GOT3 (cell line): ENCODE measurements at places on chromosomes 16 and 17.

GRCh38 chr16:27414788-27415431, 12.9 kb downstream of the IL21R start:
- DNase-seq: no peak

DNA sequence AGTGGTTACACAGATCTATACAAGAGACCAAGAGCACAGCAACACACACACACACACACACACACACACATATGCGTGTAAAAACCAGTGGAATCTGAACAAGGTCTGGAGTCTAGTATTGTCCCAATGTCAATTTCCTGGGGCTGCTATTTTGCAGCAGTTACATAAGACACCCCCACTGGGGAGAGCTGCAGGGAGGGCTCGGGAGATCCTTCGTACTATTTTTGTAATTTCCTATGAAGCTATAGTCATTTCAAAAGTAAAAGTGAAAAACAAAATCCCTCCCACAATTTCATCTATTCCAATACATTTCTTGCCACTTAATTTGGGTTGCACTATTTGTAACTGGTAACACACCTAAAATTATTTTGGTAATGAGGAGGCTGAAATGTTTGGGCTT, 68.5 kb downstream of the C16orf95 start:
- no peak for DNase-seq

DNA sequence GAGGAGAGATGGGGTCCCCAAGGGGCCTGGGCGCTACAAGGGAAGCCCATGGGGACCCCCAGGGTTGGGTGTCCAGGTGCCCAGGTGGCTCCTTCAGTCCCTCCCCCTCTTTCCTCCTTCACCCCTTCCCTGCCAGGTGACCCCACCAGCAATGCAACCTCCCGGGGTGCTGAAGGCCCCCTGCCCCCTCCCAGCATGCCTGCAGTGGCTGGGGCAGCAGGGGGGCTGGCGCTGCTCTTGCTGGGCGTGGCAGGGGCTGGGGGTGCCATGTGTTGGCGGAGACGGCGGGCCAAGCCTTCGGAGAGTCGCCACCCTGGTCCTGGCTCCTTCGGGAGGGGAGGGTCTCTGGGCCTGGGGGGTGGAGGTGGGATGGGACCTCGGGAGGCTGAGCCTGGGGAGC, 4.0 kb downstream of the EFNB3 start:
- DNase-seq: no peak

DNA sequence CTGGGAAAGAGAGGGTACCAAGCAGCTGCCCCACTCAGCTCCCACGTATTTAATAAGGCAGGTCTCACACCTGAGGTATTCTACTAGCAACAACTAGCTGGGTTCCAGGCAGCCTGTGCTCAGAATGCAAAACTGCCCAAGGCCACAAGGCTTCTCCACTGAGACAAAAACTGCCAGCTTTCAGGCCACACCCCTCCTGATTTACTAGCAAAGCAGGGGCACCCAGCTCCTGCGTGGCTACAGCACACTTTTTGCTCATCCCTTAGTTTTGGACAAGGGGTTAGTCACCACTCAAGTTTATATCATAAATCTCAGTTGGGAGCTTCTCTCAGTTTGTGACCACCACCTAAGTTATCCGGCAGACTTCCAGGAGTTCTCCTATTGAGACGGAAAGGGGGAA, 494.6 kb downstream of the CDH11 start:
- no peak for DNase-seq

DNA sequence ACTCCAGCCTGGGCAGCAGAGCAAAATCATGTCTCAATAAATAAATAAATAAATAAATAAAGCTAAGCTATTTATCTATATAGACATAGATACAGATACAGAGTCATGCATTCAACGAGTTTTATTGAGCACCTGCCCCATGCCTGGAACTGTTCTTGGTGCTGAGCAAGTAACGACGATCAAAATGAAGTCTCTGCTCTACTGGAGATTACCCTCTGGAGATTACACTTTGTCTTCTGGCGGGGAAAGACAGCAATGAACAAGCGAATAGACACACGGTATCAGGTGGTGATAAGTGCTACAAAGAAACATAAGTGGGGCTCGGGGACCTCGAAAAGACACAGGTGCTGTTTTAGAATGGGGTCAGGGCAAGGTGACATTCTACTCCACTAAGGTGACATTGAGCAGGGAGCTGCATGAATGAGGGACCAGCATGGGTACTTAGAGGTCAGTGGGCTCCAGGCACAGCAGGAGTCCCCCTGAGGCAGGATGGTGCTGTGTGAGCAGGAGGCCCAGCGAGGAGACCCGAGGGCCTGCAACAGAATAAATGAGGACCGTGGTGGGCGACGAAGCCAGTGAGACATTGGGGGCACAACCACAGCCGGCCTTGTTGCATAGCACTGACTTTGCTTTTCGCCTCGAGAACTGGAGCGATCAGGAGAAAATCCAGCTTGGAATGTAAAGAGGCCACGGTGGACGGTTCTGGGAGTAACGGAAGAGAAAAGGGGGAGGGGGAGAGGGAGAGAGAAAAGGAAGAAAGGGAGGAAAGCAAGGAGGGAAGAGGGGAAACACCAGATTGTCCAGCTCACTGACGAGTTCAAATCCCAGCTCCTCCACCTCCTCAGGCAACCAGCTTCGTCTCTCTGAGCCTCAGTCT, 42.4 kb upstream of the MEAK7 start:
- no peak for DNase-seq

- DNase-seq: no peak
Observed at GRCh38 chr16:69618721-69619120, 53.0 kb downstream of the NFAT5 start.

DNA sequence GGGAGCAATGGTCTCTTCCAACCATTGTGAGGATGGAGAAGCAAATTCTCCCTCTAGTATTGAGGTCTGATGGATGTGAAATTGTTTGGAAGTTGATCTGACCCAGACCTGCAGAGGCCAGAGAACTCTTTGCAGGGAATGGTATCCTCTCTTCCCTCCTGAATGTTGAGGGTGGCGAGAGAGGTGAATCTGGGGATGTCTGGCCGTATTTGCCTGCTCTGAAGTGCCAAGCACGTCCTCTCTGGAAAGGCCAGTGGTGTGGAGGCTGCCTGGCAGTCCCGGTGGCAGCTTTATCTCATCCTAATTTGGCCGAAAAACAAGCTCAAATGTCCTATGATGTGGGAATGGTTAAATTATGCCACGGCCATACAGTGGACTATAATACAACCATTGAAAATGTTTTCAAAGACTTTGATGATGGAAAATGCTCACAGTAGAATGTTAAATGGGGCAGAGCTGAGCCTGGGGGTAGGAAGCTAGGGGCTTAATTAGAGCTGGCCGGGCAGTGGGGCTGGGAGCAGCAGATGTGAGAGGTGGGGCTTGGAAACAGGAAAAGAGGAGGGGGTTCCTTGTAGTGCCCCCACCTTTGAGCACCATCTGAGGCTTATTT, 30.8 kb downstream of the WSCD1 start:
- no peak for DNase-seq

DNA sequence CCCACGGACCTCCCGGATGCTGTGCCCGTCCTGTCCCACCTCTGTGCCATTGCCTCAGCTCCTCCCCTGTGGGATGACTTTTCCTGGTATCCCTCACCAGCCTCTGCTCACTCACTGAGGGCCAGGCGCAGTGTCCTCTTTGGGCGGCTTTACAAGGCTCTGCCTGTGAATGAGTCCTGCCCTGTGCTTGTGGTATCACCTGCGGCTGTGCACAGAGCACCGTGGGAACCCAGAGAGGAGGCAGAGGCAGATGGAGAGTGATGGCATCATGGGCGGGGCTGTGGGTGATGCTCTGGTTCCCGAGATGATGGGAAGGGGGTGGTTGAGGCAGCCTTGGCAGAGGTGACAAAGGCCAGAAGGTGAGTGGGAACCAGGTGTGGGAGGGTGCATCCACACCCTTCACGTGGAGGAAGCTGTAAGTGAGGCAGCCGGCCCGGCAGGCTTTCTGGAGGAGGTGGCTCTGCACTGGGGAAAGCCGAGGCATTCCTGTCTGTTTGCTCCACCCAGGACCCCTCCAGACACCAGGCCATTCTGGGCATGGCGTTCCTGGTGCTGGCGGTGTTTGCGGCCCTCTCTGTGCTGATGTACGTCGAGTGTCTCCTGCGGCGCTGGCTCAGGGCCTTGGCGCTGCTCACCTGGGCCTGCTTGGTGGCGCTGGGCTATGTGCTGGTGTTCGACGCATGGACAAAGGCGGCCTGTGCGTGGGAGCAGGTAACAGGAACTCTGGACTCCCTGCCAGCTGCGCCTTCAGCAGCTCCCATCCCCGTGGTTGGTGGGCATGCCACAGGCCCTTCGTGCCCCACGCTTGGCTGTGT, 23.8 kb downstream of the ADCY7 start:
- no peak for DNase-seq

DNA sequence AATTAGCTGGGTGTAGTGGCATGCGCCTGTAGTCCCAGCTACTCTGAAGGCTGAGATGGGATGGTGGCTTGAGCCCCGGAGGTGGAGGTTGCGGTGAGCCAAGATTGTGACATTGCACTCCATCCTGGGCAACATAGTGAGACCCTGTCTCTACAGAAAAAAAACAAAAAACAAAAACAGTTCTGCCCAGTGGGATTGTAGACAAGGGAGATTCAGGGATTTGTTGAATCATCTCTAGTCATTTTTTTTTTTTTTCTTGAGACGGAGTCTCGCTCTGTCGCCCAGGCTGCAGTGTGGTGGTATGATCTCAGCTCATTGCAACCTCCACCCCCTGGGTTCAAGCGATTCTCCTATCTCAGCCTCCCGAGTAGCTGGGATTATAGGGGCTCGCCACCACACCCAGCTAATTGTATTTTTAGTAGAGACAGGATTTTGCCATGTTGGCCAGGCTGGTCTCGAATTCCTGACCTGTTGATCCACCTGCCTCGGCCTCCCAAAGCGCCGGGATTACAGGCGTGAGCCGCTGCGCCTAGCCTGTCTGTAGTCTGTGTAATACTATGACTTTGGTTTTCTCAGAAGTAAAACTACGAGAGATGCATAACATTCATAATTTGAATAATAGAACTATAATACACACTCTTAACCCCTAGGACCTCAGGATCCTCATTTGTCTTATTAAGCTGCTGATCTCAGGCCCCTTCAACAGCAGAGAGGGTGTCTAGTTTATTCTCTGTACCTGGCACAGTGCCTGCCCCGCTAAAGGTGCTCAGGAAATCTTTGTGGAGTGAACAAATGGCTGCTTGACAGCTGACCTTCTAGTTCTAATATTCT, 1.4 kb downstream of the TEN1 start:
- no peak for DNase-seq

DNA sequence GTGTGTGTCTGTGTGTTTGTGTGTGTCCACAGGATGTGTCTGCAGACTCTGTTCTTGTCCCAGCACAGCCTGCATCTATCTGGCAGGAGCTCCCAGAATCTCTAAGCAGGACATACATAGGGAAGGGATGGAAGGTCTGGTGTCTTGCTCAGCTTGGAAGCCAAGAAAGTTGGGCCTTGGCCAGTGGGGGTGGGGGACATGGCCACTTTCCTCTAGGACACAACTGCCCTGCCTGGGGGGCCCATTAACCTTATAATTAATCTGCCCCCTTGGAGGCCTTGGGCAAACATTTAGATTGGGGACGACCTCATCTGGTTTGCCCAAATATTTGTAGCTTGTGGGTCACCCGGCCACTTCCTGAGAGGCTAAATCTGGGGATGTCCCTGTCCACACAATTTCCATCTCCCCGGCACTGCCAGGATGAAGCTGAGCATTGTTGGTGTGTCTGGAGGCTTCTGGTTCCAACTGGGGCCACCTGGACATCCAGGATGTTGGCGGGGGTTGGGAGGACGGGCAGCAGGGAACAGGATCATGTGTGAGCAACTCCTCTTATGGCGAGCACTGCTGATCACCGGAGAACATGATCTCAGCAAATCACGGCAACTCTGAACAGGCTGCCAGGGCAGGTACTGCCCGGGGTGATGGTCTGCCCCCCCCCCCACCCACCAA, 17.2 kb upstream of the FOXF1 start:
- DNase-seq: no peak

DNA sequence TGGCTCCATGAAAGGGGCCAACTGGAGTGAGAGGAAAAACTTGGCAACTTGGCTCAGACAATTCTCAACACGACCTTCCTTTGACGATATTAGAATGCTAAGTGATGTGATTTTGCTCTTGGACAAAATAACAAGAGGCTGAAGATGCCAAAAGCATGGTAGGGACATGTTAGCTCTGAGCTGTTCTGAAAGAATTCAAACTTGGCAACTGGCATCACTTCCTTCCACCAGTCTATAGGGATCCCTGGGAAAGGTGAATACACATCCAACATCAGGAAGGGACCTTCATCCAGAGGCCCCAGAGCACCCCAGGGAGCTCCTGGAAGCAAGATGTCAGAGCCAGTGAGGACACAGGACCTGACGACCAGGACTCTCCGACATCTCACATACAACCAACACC, 4.3 kb downstream of the KRT37 start:
- DNase-seq: no peak

DNA sequence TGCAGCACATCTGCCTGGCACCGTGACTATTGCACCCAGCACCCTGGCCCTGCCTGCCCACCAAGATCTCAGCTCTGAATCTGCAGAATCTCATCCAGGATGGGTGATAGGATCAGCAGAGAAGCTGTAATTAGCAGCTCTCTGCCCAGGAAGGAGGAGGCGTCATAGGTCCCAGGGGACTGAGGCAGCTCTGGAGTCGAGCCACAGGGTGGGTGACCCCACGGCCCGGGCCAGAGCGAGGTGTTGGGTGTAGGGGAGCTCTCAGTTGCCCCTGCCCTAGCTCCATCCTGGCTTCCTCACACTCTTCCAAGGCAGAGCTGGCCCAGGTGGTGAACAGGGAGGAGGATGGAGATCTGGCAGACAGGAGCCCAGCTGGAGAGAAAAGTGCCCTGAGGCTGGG, 18.2 kb upstream of the FAM83G start:
- DNase-seq: no peak

GRCh38 chr17:12209632-12210191, 189.0 kb downstream of the MAP2K4 start:
- no peak for DNase-seq

- no peak for DNase-seq
Observed at GRCh38 chr17:56597495-56597990, 4.0 kb downstream of the NOG start.

DNA sequence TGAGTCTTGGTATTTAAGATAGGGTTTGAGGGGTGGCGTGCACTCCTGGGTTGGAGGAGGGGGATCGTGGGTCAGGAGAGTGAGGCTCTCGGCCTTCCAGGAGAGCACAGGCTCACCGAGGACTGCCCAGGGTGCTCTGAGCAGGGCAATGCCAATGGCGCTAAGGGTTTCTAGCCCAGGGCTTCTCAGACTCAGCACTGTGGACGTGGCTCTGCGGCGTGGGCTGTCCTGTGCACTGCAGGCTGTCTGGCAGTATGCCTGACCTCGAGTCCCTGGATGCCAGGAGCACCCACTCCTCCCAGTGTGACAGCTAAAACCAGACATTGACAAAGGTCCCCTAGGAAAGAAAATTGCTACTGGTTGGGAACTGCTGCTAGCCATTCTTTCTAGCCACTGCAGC, 37.2 kb upstream of the ENDOV start:
- no peak for DNase-seq

- no peak for DNase-seq
Observed at GRCh38 chr17:6064868-6065267, 5.3 kb upstream of the WSCD1 start.

DNA sequence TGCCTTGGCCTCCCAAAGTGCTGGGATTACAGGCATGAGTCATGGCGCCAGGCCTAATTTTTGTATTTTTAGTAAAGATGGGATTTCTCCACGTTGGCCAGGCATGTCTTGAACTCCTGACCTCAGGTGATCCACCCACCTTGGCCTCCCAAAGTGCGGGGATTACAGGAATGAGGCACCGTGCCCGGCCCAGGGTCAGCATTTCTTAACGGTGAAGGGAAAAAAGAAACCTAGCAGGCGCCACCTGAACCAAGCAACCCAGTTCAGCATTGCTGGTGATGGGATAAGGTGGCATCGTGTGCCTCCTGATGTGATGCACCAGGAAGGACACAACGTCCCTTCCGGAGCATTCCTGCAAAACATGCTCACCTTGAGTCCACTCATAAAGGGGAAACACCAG, 2.2 kb upstream of the CLCN7 start:
- DNase-seq: no peak
